ENCODE measurements at places on chromosomes 16 and 17.
A peak's percentile ranks its signal among the peaks of the same experiment; 100 is the strongest.

GRCh38 chr17:39799395-39799794 is 61.7 kb downstream of the GRB7 start:
- DNase-seq = no peak

GRCh38 chr17:35404360-35404759 is 27.9 kb downstream of the SLFN12 start:
- DNase-seq = peak; percentile 13

- DNase-seq = no peak
These were observed 3.6 kb downstream of the CDC42EP4 start for GRCh38 chr17:73308017-73308823.

- DNase-seq = no peak
These were observed 388.0 kb downstream of the WWOX start for GRCh38 chr16:78487471-78487870.

DNA sequence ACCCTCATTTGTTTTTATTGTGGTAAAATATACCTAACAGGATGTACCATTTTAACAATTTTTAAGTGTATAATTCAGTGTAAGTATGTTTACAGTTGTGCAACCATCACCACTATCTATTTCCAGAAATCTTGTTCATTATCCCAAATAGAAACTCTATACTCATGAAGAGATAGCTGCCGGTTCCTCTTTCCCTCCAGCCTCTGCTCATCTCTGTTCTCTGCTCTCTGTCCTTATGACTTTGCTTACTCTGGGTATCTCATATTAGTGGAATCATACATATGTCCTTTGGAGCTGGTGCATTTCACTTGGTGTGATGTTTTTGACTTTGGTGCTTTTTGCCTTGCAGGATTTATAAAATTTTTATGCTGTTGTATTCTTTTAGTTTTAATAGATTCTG is 19.4 kb downstream of the CYLD start:
- DNase-seq = no peak

DNA sequence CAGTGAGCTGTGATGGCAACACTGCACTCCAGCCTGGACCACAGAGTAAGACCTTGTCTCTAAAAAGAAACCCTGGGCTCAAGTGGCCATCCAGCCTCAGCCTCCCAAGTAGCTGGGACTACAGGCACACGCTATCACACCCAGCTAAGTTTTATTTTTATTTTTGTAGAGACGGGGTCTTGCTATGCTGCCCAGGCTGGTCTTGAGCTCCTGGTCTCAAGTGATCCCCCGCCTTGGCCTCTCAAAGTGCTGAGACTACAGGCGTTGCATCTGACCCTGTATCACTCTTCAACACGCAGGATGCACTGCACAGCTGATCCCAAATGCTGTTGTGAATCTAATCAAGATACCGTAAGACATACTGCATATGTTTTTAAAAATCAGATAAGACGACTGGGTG is 23.0 kb downstream of the ANKRD11 start:
- DNase-seq = no peak

- no peak for DNase-seq
These were observed 9.1 kb downstream of the LDHD start for GRCh38 chr16:75107505-75107904.

GRCh38 chr16:65808790-65809189 is 557.7 kb upstream of the CDH5 start:
- no peak for DNase-seq

- DNase-seq = no peak
These were observed 19.0 kb downstream of the IRF8 start for GRCh38 chr16:85917959-85918358.

DNA sequence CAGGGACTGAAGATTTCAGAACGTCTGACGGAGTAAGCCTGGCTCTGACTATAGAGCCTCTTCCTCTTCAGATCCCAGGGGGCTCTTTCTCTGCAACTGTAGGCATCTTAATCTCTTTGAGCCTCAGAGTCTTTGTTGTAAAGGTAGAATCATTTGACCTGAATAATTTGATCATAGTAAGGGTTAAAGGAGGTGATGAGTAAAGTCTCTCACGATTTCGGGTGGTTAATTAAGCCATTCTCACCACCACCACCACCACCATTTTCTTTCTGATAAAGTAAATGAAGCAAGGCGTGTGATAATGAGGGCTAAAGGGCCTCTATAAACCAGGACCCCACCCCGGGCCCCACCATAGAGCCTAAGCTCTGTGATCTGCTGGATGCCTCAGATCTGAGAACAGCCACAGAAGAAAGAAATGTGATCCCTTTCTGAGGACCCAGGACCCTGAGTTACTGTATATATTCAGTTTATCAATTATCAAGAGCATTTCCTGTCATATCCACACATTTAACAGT is 33.0 kb upstream of the ADAMTS18 start:
- DNase-seq = no peak

DNA sequence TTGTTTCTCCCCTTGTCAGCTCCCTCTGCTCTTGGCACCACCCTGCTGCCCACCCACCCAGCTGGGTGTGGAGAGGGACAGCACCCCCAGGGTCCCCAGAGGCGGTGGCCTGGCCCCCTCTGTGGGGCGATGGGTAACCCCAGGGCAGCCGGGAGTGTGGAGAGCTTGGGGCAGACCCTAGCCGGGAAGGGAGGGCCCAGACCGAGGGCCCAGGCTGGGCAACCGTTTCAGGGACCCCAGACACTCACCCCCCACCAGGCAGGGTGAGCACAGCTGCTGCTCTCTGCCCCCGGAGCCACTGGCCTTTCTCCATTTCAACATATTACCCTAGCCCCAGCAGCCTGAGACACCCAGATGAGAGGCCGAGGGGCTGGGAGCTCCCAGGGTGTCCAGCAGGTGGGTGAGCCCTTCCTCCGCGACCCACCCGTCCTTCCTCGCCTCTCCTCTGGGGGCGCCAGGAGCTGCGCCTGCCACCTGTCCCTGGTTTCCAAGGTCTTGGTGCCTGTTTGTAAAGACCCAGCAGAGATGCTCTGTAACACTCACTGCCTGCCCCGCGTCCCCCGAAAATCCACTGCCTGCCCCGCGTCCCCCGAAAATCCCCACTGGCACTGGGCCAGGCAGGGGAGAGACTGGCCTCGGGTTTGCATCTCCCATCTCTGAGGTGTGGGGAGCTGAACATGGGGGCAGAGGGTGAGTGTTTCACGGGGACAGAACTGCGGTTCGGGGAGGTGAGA is 45.4 kb downstream of the BAHCC1 start:
- DNase-seq = no peak

DNA sequence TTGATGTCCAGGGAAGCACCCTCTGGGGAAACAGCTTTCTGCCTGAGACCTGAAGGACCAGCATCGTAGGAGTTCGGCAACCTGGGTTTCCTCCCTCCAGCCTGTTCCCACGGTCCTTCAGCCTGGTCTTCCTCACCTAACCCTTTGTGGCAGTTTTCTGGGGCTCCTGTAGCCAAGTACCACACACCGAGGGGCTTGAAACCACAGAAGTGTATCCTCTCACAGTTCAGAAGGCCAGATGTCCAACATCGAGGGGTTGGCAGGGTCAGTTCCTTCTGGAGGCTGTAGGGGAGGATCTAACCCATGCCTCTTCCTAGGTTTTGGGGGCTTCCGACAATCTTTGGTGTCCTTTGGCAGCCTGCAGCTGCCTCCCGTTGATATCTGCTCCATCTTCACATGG is 381.0 kb upstream of the TNRC6C start:
- no peak for DNase-seq

- DNase-seq = peak; percentile 20
These were observed 46.3 kb downstream of the METRNL start for GRCh38 chr17:83125515-83126274.

- DNase-seq = no peak
These were observed 101.5 kb upstream of the HS3ST2 start for GRCh38 chr16:22712471-22712870.

DNA sequence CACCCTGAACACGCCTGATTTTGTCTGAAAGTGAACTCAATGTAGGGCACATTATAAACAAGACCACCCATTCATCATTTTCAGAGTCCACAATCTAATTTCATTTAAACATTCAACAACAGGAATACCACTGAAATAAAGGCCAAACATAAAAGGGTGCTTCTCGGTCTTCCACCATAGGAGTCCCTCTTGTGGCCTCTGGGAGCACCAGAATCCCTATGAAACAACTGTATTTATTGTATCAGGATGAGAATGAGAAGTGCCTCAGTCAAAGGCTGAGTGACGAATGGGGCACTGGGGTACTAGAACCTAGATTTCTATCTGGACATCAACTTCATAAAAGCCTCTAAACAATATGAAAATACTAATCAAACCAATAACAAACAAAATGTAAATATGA is 40.4 kb downstream of the NXPH3 start:
- no peak for DNase-seq

- DNase-seq = no peak
These were observed 29.9 kb upstream of the OR1G1 start for GRCh38 chr17:3157218-3157617.

DNA sequence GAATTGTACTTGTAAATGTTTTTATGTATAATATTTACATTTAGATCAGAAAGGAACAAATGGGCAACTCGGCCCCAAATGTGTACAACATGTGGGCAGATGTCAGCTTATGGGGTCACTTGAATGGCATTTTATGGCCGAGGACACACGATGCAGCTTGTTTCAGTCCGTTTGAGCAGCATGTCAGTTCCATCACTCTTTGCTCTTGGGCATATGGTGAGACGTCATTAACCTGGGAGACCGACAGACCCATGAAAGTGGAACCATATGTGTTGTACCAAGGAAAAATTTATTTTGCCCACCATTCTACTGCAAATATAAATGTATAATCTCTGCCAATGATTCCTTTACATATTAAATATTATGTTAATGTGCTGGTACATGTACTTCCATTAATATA is 561.9 kb upstream of the SOX9 start:
- DNase-seq = no peak

GRCh38 chr17:82218349-82219075 is 5.9 kb upstream of the CCDC57 start:
- no peak for DNase-seq

DNA sequence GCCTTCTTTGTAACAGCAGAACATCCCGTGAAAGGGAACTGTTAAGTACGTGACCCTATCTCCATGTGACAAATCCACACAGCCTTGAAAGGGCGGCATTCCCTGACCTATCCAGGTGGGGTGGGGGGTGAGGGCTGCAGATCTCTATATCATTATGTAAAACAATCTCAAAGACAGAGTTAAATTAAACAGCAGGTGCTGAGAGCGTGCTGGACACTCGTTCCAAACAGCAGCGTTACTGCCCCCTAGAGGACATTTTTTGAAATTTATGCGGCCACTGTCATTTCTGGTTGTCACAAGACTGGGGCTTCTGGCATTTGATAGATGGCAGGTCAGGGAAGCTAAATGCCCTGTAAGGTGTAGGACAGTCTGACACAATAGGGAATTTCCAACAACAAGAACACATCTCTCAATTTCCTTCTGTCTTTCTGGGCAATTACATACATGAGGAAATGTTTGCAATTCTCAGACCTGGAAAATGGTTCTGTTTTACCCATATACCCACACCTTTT is 6.7 kb upstream of the SLC25A39 start:
- DNase-seq = peak; percentile 86

DNA sequence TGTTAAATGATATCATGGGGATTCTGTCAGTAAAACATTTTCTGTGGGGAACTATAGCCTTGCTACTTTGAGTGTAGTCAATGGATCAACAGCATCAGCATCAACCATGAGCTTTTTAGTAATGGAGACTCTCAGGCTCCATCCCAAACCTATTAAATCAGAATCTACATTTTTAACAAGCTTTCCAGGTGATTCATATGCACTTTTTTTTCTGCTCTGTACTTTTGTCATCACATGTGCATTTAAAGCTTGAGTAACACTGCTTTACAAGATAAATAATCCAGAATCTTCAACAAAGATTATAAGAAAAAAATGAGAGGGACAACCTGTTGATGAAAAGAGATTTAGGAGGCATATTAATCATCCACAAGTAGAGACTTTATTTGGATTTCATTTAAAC is 23.5 kb downstream of the NUP93 start:
- DNase-seq = no peak

DNA sequence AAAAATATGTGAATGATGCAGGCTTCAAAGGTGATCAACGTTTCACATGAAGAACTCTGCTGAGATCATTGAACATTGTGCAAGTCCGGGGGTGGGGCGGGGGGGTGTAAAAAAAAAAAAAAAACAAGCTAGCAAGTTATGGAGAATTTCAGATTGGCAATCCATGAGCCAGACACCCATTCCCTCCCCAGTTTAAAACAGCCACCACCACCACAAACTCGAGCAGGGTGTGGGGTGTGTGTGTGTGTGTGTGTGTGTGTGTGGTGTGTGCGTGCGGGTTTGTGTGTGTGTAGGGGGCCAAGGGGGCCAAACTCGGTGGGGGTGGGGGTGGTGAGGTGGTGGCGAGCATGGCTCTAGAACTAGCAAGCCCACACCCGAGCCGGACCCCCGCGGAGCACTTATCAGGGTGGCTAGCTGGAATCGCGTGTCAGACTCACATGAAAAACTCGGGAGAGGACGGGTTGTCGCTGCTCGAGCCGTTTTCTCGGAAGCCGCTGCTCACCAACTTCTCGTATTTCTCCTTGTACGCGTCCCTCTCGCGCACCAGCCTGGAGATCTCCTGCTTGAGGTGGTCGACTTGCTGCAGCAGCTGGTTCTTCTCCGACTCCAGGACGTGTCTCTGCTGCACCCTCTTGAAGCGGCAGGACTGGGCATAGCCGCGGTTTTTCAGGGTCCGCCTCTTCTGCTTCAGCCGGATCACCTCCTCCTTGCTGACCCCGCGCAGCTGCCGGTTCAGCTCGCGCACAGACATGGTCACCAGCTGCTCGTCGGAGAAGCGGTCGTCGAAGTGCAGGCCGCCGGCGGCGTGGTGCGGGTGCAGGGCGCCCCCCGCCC is 2.0 kb downstream of the MAF start:
- DNase-seq = peak; percentile 58

GRCh38 chr17:55440391-55440790 is 18.8 kb upstream of the MMD start:
- DNase-seq = no peak

GRCh38 chr17:72477491-72477890 is 356.7 kb downstream of the SOX9 start:
- no peak for DNase-seq

GRCh38 chr16:50252874-50253513 is 13.4 kb upstream of the ADCY7 start:
- no peak for DNase-seq

GRCh38 chr17:7315570-7316235 is 543 bp upstream of the GPS2 start:
- no peak for DNase-seq

- DNase-seq = no peak
These were observed 221.0 kb upstream of the CDH13 start for GRCh38 chr16:82405736-82406135.

DNA sequence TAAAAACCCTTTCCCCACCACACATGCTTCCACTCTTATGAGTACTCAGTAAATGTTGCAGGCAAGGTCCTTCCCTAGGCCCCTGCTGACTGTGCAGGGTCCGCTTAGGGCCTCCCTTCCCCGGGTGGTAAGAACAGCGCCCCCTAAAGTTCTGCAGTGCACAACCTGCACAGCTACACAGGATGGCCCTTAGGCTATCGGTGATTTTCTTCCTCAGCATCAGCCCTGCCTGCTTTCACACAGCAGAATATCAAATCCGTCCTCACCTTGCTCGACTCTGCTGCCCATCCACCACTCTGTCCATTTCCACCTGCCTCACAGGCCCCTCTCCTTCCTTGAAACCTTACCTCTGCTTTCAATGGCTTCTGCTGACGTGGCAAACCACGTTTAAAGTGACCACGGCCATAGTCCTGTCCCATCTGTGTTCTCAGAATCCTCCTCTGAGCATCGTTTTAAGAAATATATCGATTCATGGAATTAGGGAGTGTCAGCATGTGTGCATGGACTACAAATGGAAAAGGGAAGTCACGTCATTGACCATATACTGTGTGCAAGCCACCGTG is 51.4 kb upstream of the TMEM132E start:
- DNase-seq = no peak

All from CD4-positive, alpha-beta T cell treated with Interleukin-21 for 1 hour (primary cell).